GM23248 (cell line): ENCODE measurements at places on chromosomes 7 and 10. TPM values are rescaled to one million over a fixed set of nuclear protein-coding genes. Genes with fewer than 3 reads are reported as not detected.

Gene LRGUK
- 0.13 TPM in 1 of 2 replicates, not detected in the other for total RNA-seq

Gene BPGM
- 33.3 and 37.4 TPM in 2 replicates for total RNA-seq

Gene IDI2
- not detected in 2 replicates for total RNA-seq

Gene NRP1
- 134 and 152 TPM in 2 replicates for total RNA-seq

Gene CUZD1
- 0.11 and 0.13 TPM in 2 replicates for total RNA-seq

Gene PTF1A
- total RNA-seq: not detected in 2 replicates

Gene CFAP70
- total RNA-seq: 0.38 and 0.43 TPM in 2 replicates

Gene CAV2
- total RNA-seq: 251 and 283 TPM in 2 replicates

Gene CDH23
- 0.38 TPM in 1 of 2 replicates, not detected in the other for total RNA-seq

Gene STEAP1B
- 31.6 and 45.1 TPM in 2 replicates for total RNA-seq

Gene WDFY4
- not detected in 2 replicates for total RNA-seq

Gene XRCC2
- total RNA-seq: 0.76 and 1.1 TPM in 2 replicates

Gene ORC5
- 21.4 and 23.3 TPM in 2 replicates for total RNA-seq

Gene NPSR1
- not detected in 2 replicates for total RNA-seq

Gene CNTNAP2
- not detected in 2 replicates for total RNA-seq

Gene AGBL3
- total RNA-seq: 2.4 TPM in 2 replicates
